Spleen (tissue), 13 donors: ENCODE measurements at places on chromosomes 5 and 9.

GRCh38 chr9:87878989-87879511, 3.6 kb upstream of the SPATA31E1 start:
- H3K36me3 ChIP-seq = no peaks in the 10 kb centered on the region
- H3K27ac ChIP-seq = no peak overlapping the region
- H3K4me3 ChIP-seq = no peak overlapping the region
- H3K4me1 ChIP-seq = no peaks in the 10 kb centered on the region
- H3K27me3 ChIP-seq = no peaks in the 10 kb centered on the region

DNA sequence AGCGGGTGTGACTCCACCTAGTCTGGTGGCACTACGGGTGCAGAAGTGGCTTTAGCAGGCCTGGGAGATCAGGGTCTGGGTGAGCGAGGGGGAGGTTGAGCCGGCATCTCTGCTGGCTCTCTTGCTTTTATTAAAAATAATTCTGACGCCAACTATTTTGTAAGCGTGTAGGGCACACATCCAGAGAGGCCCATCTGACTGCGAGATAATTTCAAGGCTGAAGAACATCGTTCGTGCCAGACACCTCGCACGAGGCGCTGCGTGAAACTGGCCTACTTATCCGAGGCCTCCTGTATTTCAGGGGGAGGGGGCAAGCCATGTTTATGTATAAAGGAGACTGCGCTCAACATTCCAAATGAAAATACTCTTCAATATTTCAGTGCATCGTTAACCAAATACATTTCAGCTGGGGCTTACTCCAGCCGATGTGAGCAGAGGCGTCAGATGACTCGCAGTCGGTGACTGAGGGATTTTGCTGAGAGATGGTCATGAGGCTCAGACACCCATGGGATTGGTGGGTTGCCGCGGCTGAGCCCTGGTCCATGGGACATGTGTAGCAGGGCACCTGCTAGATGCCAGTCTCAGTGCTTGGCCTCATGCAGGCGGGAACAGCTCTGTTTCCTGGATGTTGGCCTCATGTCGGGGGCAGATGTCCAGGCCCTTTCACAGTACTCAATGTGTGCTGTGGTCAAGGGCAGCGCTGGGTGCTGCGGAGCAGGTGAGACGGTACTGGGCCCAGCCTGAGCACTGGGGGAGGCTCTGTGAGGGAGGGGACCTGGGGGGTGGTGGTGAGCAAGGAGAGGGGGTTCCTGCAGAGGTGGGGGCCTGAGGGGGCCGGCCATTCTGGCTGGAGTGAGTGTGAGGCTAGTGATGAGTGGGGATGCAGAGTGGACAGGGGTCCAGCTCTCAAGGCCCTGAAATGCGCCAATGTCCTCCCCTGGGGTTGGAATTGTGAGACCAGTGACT, 201.5 kb downstream of the DAB2IP start:
- no peaks in the 10 kb centered on the region for H3K27me3 ChIP-seq
- no peaks in the 10 kb centered on the region for H3K4me1 ChIP-seq
- no peaks in the 10 kb centered on the region for H3K36me3 ChIP-seq
- DNase-seq = no peak
- H3K27ac ChIP-seq = peak overlapping the region; percentile 70
- no peak overlapping the region for H3K4me3 ChIP-seq

DNA sequence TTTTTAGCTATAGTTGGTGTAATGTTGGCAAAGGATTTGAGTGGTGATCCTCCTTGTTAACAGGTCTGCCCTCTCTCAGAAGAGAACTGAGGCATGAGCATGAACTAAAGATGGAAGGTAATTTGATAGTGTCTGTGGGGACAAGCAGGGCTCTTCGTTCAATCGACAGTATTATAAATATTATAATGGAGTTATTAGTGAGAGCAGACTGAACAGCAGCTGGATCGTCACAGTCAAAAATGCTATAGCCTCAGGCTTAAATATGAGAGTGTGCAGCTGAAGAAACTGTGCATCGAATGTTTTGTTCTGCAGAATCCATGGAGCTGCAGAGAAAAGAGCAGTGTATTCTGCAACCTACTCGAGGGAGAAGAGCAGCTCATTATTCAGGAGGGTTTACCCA, 757.3 kb downstream of the DNAH5 start:
- H3K4me1 ChIP-seq = no peaks in the 10 kb centered on the region
- no peak for DNase-seq
- no peak overlapping the region for H3K27ac ChIP-seq
- no peaks in the 10 kb centered on the region for H3K36me3 ChIP-seq
- H3K27me3 ChIP-seq = no peaks in the 10 kb centered on the region

DNA sequence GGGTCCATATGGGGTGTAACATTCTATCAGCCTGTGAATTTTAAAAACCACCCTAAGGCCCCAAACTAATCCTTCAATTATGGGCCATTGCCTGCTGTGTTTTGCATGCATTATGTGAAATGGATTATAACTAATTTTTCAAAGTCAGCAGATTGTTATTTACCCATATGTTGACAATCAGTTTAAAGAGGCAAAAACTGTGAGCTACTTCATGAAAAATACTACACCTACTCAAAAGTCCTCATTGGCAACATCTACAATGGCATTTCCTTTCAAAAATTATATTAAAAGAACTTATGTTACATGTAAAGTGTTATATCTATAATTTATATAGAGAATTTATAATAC, 49.0 kb upstream of the KIF2A start:
- H3K36me3 ChIP-seq = no peaks in the 10 kb centered on the region
- H3K27me3 ChIP-seq = no peaks in the 10 kb centered on the region
- H3K4me1 ChIP-seq = peaks cover 8% of the 10 kb centered on the region
- no peak overlapping the region for H3K4me3 ChIP-seq

DNA sequence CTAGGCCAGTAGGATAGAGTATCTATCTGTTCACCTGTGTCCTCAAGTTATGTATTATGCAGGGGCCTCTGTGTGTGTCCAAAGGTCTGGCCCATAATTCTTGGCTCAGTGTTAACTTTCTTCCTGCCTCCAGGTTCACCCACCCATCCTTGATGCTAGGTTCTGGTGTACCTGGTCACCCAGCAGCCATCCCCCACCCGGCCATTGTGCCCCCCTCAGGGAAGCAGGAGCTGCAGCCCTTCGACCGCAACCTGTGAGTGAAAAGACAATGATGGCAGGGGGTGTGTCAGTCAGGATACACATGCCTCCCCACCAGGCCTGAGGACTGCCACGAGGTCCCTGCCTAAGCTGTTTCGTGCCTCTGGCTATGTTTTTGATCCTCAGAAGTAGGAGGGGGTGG, 27.6 kb downstream of the TCF7 start:
- no peaks in the 10 kb centered on the region for H3K27me3 ChIP-seq
- peaks cover 52% of the 10 kb centered on the region for H3K36me3 ChIP-seq
- H3K27ac ChIP-seq = no peak overlapping the region
- peaks cover 79% of the 10 kb centered on the region for H3K4me1 ChIP-seq
- H3K4me3 ChIP-seq = no peak overlapping the region

DNA sequence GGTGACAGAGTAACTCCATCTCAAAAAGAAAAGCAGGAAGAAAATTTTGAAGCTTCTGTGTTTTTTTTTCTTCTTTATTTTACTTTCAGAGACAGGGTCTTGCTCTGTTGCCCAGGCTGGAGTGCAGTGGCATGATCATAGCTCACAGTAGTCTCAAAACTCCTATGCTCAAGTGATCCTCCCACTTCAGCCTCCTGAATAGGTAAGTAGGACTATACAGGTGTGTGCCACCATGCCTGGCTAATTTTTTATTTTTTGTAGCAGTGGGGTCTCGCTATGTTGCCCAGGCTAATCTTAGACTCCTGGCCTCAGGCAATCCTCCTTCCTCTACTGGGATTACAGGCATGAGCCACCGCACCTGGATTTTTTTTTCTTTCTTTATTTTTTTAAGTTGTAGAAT, 10.1 kb upstream of the C5orf24 start:
- H3K4me3 ChIP-seq = no peak overlapping the region
- DNase-seq = no peak
- no peaks in the 10 kb centered on the region for H3K27me3 ChIP-seq
- no peaks in the 10 kb centered on the region for H3K36me3 ChIP-seq
- H3K27ac ChIP-seq = no peak overlapping the region

DNA sequence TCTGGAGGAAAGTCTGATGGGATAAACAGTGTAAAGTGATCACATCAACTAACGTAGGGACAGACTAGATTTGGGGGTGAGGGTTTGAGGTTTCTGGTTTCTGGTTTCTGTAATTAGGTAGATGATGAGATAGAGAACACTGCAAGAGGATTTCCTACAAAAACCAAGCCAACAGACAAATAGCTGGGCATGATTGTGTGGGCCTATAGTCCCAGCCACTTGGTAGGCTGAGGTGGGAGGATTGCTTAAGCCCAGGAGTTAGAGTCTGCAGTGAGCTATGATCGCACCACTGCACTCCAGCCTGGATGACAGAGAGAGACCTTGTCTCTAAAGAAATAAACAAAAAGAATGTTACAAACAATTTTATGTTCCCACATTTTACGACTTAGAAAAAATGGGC, 34.4 kb upstream of the RNU6ATAC start:
- H3K4me1 ChIP-seq = peaks cover 16% of the 10 kb centered on the region
- no peak overlapping the region for H3K27ac ChIP-seq
- no peaks in the 10 kb centered on the region for H3K36me3 ChIP-seq
- no peak overlapping the region for H3K4me3 ChIP-seq

GRCh38 chr9:85941966-85942912, 1.3 kb downstream of the NAA35 start:
- H3K27ac ChIP-seq = peak overlapping the region; percentile 93
- DNase-seq = no peak
- H3K4me1 ChIP-seq = peaks cover 30% of the 10 kb centered on the region
- H3K27me3 ChIP-seq = no peaks in the 10 kb centered on the region
- peak overlapping the region; percentile 97 for H3K4me3 ChIP-seq
- H3K36me3 ChIP-seq = no peaks in the 10 kb centered on the region

DNA sequence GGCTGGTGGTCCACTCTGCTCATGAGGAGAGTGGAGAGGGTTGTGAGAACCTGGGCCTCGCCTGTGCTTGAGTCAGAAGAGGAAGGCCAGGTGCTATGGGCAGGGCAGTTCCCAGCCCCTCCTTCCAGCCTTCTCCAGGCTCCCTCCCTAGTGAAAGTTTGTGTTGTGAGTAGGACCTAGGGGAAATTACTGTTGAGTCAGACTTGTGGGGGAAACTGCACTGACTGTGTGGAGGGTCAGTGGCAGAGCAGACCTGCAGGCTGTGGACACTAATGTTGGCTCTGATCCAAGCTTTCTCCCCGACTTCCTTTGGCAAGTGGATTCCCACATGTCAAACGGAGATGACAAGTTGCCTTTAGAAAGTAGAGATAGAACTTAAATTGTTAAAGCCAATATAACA, 102.6 kb downstream of the ARHGAP26 start:
- DNase-seq = no peak
- no peaks in the 10 kb centered on the region for H3K36me3 ChIP-seq
- no peak overlapping the region for H3K4me3 ChIP-seq
- no peak overlapping the region for H3K27ac ChIP-seq
- peaks cover 56% of the 10 kb centered on the region for H3K4me1 ChIP-seq
- no peaks in the 10 kb centered on the region for H3K27me3 ChIP-seq

DNA sequence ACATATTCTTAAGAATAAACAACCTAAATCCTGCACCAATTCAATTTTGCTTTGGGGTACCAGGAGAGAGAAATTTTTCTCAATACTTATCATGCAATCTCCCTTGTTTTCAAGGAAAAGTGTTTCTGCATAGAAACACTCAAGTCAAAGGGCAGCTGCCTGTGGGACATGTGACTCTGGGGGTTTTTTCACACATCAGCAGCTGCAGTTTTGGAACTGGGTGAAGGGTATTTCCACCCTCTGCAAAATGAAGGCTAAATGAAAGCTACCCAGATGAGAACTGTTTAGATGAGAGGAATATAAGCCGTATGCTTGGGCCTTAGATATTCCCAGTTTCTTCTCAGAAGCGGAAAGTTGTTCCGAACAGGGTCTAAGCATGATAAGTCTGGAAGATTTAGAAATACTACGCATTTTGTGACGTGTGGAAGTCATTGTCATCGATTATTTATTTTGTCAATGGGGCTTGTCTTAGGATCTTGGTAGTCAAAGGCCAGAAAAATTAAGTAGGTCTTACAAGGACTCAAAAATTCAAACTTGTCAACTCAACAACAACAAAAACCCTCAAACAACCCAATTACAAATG, 64.3 kb upstream of the BOD1 start:
- no peaks in the 10 kb centered on the region for H3K36me3 ChIP-seq
- peaks cover 7% of the 10 kb centered on the region for H3K4me1 ChIP-seq
- no peak overlapping the region for H3K4me3 ChIP-seq
- H3K27me3 ChIP-seq = no peaks in the 10 kb centered on the region

GRCh38 chr5:4627929-4628328, 512.2 kb upstream of the ADAMTS16 start:
- H3K4me1 ChIP-seq = no peaks in the 10 kb centered on the region
- H3K27ac ChIP-seq = no peak overlapping the region
- H3K27me3 ChIP-seq = no peaks in the 10 kb centered on the region
- H3K4me3 ChIP-seq = no peak overlapping the region

DNA sequence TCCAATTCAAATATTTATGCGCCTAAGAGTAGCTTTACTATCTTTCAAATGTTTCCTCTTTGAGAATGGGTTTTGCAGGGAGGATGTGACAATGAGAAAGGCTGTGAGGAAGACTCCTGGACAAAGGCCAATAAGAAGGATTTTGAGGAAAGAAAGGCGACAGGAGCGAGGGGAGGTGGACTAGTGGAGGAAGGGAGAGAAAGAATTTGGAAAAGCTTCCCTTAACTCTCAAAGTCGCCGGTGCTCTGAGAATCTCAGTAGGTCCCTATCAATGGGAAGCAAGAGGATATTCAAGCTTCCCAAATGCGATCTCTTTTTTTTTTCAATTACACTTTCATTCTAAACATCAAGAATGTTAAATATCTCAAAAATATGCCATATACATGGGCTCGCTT, 2.8 kb upstream of the CDC20B start:
- peaks cover 42% of the 10 kb centered on the region for H3K4me1 ChIP-seq
- no peak overlapping the region for H3K4me3 ChIP-seq
- H3K27ac ChIP-seq = no peak overlapping the region

GRCh38 chr5:163660486-163660885, 155.1 kb downstream of the MAT2B start:
- no peak for DNase-seq
- H3K27ac ChIP-seq = no peak overlapping the region
- no peaks in the 10 kb centered on the region for H3K27me3 ChIP-seq
- H3K36me3 ChIP-seq = no peaks in the 10 kb centered on the region
- H3K4me1 ChIP-seq = no peaks in the 10 kb centered on the region

- no peaks in the 10 kb centered on the region for H3K27me3 ChIP-seq
- no peak for DNase-seq
- H3K36me3 ChIP-seq = no peaks in the 10 kb centered on the region
- H3K27ac ChIP-seq = no peak overlapping the region
- peak overlapping the region; percentile 0 for H3K4me3 ChIP-seq
These were observed 45.6 kb downstream of the APTX start for GRCh38 chr9:32955655-32956478.

DNA sequence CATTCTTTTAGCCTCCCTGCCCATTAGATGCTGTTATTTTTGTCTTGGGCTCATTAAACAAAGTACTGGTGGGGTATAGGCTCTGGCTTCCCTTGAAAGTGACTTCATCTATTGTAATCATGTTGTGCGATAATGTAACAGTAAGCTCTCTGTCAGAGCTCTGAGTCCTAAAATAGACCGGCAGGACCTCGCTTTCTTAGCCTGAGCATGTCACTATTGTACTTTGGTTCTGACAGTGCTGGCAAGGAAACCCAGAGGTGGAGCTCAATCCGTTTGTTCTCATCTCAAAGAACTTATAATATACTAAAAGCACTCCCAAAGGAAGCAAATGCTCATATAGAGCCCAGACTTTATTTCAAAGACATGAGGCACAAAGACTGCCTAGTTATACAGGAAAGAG, 339.1 kb upstream of the CCNH start:
- DNase-seq = no peak
- no peaks in the 10 kb centered on the region for H3K4me1 ChIP-seq

- H3K4me1 ChIP-seq = peaks cover 26% of the 10 kb centered on the region
- H3K4me3 ChIP-seq = no peak overlapping the region
- H3K27me3 ChIP-seq = no peaks in the 10 kb centered on the region
These were observed 57.0 kb downstream of the CXXC5 start for GRCh38 chr5:139705191-139705590.
